ENCODE measurements at places on chromosomes 3 and 15. TPM values are rescaled to one million over a fixed set of nuclear protein-coding genes. Genes with fewer than 3 reads are reported as not detected.

Gene KNL1
- total RNA-seq = 14.2 TPM

Gene PLS1
- 2.7 TPM for total RNA-seq

Gene NBEAL2
- total RNA-seq = 1.8 TPM

Gene PARL
- 30.9 TPM for total RNA-seq

Gene UTS2B
- 0.30 TPM for total RNA-seq

Gene MORC1
- total RNA-seq = not detected

Gene CCDC14
- 32.1 TPM for total RNA-seq

Gene CAND2
- total RNA-seq = 3.2 TPM

Gene SH2D7
- total RNA-seq = not detected

Gene STAC
- 0.88 TPM for total RNA-seq

Gene TMEM207
- total RNA-seq = not detected

Gene CEP97
- total RNA-seq = 16.3 TPM

Gene PCLAF
- 3.6 TPM for total RNA-seq

Gene FBXL2
- total RNA-seq = 14.8 TPM

Gene BSN
- 0.14 TPM for total RNA-seq

Gene C15orf62
- 0.05 TPM for total RNA-seq

Measured in smooth muscle cell of the umbilical artery (primary cell).